ENCODE measurements at places on chromosomes 4 and X.

- no peak for DNase-seq
Measured at GRCh38 chr4:42489095-42489494, 91.8 kb downstream of the SHISA3 start.

- no peak for DNase-seq
Measured at GRCh38 chr4:141301216-141301615, 80.5 kb downstream of the ZNF330 start.

DNA sequence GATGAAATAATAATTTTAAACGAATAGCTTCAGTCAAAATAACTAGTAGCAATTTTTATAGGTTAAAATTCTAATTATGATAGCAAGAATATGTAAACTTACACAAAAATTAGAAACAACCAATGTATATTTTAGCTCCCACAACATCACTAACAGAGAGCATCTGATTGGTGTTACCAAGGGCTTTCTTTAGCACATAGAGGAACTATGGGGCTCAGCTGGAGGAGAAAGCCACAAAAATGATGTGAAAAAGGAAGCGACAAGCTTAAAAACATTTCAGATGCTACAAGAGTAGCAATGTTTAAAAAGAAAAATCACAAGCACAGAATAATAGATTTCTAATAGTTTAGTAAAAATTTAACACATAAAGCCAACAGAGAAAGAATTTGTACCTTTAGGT is 56.3 kb downstream of the ATP8A1 start:
- no peak for DNase-seq

GRCh38 chrX:72121383-72121782 is 10.3 kb downstream of the RTL5 start:
- no peak for DNase-seq

- DNase-seq: no peak
Measured at GRCh38 chrX:53813670-53814440, 127.3 kb upstream of the HUWE1 start.

DNA sequence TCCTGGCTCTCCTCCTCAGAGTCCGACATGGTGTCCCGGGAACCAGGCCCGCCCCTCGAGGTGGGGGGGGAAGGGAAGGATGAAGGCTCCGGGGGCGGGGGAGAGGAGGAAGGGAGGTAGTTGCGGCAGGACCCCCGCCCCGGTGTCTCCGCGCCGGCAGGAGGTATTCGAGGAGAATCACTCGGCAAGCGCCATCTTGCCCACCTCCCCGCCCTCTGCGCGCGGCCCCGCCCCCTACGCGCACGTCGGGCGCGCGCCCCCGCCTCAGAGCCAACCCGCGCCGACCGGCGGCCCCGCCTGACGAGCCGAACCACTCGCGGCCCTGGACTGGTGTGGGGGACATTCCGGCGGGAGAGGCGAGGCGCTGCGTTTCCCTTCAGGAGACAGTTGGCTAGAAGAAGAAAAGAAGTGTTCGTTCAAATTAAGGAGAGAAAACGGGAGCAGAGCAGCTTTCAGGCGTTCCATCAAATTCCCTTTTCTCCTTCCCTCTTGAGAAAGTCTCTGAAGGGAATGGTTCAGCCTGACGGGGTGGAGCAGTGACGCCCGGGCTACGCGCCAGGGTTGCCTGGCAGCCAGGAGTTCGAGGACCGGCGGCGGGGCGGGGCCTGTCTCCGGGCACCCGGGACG is at the start of gene RAB28:
Gene RAB28, minus strand, starts transcription at position 219 of the 627 bp plus-strand sequence.
- DNase-seq: peak; percentile 94

DNA sequence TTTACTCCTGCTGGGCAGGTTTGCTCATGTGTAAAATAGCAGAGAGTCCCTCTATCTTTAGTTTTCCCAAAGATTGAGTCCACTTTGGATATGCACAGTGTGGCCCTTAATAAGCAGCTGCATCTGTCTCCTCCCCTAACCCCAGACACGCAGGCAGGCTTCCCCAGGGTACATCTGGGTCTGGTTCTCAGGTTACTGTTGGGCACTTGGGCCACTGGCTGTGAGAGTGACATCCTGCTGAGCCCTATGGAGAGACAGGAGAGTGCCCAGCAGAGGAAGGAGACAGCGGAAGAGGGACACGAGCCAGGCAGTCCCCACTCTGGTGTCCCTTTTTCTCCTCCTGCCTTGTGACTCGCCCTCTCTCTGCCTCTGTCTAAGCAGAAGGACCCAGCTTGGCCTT is 16.0 kb downstream of the XK start:
- DNase-seq: no peak

DNA sequence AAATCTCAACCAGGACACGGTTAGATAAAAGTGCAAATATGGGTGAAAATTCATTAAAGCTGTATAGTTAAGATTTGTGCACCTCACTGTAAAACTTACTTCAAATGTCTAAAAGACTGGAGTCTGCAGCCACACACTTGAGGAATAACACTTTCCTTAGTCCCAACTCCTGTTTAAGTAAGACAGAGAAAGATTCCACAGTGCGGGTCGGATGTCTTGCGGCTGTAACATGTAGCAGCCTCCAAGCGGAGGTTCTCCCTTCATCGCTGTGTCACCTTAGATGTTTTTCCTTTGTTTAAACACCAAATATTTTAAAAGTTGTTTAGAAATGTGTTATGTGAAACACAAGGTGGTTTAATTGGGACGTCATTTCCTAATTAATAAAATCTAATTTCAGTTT is 905 bp upstream of the MAEA start:
- DNase-seq: no peak

DNA sequence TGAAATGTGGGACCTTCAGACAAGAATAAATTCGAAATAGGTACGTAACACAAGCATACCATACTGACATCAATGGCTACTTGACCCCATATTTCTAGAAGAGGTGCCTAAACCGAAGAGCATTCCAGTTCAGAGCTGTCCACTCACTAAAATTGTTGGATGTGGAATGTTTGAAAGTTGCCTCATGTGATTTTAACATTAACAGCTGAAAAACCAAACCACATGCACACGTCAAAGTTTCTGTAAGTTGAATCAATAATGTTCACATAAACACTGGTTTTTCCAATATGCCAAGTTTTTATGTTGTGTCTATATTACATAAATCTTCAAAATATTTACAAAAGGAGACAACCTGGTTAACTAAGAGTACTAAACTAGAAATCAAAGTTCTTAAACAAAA is 3.5 kb downstream of the UBE2D3 start:
- DNase-seq: no peak

DNA sequence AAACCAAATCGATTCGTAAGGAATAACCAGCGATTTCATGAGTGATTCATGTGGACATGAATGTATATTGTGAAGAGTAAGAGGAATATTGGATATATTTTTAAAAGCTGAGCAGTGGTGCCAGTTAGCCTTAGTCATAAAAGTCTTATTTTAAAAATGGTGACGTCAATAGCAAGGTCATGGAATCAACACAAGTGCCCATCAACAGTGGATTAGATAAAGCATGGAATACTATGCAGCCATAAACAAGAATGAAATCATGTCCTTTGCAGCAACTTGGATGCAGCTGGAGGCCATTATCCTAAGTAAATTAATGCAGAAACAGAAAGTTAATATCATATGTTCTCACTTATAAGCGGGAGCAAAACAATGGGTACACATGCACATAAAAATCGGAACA is 89.0 kb upstream of the STOX2 start:
- no peak for DNase-seq

DNA sequence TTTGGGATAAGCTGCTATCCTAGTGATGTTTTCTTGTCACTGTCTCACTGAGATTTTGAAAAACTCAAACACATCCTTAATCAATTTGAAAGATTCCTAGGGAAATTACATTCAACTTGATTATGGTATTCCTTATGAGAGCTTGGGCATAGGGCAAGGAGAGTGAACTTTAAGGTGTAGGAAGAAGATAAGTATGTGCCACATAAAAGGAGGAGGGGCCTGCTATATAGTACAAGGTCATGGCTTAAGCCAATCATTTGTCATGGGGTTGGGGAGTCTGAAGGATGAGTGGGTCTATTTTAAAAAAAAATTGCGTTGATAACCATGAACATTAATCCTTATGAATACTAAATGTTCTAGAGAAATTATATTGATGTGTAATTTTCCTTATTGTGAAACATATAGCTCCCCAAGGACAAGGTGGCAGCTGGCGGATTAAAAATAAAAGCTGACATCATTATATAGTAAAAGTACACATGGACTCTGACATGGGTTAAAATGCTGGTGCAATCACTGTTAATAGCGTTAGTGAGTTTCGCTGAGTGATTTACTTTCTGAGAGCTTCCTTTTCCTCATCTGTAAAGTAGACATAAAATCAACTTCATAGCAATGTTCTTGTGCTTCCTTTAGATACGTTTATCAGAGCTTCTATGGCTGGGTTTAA is 17.4 kb downstream of the GALNT7 start:
- no peak for DNase-seq

- no peak for DNase-seq
Measured at GRCh38 chr4:153260553-153261300, 56.5 kb downstream of the TRIM2 start.

DNA sequence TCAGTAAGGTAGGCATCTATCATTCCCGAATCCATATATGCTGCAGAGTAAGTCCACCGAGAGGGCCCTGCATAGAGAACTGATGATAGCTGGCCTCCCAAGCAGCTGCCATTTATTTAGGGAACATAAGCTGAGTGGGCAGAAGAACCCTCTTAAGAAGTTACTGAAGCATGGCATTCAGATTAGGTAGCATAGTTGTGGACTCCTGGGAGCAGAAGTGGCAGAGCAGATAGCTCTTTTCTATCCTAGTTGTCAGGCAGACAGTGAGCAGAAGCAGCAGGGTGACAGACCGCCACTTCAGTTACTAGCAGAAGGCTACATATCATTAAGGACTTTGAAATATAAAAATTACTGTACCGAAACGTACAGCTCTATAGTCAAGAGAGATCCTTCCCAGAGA is 454.7 kb downstream of the PPP4R3C start:
- no peak for DNase-seq

DNA sequence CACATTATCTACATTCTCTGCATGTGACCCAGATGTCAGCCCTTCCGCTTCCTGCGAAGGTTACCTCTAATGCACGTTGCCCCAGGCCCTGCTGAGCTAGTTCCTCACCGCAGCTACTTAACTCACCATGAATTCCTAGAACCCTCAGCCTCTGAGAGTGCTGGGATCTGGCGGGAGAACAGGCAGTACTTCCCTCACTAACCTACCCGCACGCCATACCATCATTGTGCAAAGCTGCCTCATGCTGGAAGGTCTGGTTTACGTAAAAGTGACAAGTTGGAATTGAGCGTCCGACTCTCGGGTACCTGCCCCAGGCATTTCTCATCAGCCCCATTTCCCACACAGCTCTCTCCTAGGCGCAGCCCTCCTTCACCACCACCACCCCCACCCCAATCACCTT is 6.3 kb downstream of the SLC25A4 start:
- DNase-seq: no peak

DNA sequence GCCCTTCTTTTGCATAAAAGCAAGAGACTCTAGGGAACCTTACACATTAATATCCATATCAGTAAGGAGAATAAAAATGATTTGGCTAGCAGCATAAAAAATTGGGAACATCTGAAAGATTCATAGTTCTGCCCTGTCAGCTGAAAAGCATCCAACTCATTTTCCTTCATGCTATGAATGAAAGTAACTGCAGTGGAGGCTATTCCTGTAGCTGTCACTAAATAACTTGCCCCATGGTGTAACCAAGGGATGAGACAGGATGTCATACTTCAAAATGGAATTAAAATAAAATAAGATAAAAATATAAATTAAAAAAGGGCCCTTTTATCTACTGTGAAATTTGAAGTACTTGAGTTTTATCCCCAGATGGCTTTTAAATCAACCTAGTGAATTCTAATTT is 878.8 kb downstream of the C4orf33 start:
- no peak for DNase-seq

DNA sequence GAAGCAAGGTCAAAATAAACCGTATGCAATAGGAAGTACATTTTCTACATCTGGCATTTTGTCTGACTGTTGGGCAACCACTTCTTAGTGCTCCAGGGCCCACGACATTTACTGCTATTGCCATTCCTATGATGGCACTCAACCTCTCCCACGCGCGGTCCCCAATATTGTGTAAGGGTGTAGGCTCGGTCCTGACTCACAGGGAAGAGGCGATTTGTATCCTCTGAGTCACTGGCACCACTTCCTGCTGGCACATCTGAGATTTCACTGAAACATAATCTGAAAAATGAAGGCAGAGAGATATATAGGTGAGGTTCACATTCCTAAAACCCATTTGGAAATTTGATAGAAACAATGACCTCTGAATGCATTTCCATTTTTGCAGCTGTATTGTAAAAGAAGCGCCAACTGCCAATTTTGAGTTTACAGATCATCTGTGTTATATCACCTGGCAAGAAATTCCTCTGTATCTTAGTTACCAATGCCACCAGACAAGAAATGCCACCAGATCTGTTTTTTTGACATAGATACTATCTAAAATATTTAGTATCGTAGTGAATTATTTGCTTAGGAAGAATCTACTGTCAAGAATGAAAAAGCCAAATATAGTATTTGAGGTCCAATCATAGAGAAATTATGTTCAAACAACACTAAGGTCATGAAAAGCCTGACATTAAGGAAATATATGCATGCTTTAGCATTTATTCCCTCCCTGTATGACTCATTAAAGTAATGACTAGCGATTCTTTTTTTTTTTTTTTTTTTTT is 9.8 kb downstream of the EREG start:
- peak; percentile 48 for DNase-seq

GRCh38 chr4:150145946-150146340 is 67.7 kb downstream of the DCLK2 start:
- DNase-seq: no peak

GRCh38 chr4:71882113-71882841 is 98.4 kb upstream of the GC start:
- DNase-seq: no peak

DNA sequence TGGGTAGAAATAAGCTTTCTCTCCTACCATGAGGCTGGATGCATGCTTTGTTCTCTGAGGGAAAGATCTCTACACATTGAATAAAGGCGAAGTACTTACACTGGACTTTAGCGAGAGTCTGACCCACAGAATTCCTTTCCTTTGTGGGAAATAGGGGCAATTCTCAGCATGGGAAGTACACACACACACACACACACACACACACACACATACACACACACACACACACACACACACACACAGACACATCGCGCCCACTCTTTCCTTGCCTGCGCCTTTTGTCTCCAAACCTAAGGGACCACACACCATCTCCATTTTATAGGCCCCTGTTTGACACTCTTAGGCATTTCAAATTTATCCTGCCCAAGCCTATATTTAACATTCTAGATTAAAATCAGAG is 83.8 kb downstream of the LUZP4 start:
- no peak for DNase-seq

DNA sequence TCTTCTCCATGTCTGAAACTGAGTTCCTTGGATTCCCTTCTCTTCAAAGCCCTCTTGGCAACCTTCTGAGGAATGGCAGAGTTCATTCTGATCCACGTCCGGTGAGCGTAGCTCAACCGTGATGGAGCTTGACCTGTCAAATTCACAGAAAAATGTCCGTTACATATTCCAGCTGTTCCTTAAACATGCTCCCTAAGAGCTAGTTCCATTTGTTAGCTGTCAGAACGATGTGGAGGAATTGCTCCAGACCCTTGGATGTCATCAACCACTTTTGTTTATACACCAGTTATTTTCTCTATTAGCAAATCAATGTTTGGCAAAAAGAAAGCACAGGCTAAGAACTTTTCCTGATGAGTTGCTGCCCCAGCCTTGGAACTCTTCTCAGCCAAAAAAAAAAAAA is 50.1 kb downstream of the NHS start:
- no peak for DNase-seq

Measured in GOT3 (cell line).